ENCODE measurements at places on chromosomes 13 and 19.
A peak's percentile ranks its signal among the peaks of the same experiment; 100 is the strongest.

GRCh38 chr13:106533101-106533942, 2.1 kb downstream of the EFNB2 start:
- DNase-seq: peak; percentile 84

GRCh38 chr19:13756210-13756609, 8.1 kb upstream of the MRI1 start:
- no peak for DNase-seq

DNA sequence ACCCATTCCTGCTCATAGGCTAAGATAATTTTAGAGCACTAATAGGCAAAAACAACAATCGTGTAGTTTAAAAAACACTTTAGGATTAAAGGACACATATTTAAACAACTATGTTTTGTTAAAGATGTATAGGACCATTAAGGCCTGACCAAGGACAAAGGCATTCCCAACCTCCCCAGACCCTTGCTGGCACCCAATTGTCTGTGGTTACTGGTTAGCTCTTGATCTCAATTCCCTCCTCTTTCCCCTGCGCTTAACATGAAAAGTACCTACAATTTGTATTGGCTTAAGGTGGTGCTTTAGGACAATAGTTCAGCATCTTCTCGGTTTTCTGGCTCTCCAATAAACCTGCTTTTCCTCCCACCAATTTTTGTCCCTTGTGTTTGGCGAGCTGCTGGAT, 51.0 kb downstream of the TEX26 start:
- no peak for DNase-seq

DNA sequence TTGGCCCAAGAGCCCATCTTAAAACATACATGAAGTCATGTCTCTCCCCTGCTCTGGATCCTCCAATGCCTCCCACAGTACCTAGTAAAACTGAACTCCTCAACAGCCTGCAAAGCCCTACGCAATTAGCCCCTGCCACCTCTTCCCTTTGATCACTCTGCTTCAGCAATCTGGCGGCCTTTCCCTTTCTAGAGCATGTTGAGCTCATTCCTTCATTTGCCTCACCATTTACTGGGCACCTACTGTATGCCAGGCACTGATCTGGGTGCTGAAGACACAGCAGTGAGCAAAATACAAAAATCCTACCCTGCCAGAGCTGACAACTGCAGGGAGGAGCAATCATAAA, 2.9 kb downstream of the KEAP1 start:
- no peak for DNase-seq

DNA sequence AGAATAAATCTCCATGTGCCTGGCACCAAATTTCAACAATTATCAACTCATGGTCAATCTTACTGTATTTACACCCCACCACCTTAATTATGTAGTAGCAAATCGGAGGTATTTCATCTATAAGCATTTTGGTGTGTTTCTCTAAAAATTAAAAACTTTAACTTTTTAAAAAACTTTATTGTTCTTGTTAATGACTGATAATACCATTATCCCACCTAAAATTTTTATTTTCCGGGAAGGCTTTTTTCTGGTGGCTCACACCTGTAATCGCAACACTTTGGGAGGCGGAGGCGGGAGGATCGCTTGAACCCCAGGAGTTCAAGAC, 453 bp upstream of the PDCD2L start:
- DNase-seq: no peak

DNA sequence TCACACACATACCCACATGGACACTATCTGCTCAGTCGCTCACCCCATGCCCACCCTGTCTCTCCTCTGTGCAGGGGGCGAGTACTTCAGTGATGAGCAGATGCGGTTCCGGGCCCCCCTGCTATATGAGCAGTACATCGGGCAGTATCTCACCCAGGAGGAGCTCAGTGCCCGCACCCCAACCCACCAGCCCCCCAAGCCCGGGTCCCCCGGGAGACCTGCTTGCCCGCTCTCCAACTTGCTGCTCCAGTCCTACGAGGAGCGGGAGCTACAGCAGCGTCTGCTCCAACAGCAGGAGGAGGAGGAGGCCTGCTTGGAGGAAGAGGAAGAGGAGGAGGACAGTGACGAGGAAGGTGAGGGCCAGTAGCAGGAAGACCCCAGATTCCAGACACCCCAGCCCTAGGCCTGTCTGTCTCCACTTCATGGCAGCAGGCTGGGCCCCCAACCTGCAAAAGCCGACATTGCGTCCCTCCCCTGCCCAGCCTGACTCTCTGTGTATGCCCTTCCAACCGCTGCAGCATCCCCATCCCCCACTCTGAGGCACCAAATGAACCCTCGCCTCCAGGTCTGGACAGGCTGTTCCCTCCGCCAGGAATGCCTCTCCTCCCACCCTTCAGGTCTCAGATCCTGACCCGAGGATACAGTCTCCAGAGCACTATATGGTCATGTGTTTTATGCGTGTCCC, 9.7 kb downstream of the CCDC97 start:
- no peak for DNase-seq

DNA sequence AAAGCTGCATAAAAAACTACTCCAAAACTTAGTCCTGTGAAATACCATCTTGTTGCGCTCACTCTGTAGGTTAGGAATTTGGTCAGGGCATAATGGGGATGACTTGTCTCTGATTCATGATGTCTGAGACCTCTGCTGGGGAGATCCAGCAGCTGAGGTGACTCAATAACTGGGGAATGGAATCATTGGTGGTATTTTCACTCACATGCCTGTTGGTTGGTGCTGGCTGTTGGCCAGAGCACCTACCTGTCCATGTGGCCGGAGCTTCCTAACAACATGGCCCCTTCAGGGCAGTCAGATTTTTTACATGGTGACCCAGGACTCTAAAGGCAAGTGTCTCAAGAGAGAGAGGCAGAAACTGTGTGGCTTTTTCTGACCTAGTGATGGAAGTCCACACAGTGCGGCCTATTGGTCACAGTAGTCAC, 7.4 kb upstream of the ESD start:
- DNase-seq: no peak

Measured in NCI-H1105 (cell line).